ENCODE measurements at places on chromosomes 5 and 9.

- no peak for DNase-seq
Observed at GRCh38 chr9:79287708-79288290, 284.0 kb upstream of the TLE4 start.

DNA sequence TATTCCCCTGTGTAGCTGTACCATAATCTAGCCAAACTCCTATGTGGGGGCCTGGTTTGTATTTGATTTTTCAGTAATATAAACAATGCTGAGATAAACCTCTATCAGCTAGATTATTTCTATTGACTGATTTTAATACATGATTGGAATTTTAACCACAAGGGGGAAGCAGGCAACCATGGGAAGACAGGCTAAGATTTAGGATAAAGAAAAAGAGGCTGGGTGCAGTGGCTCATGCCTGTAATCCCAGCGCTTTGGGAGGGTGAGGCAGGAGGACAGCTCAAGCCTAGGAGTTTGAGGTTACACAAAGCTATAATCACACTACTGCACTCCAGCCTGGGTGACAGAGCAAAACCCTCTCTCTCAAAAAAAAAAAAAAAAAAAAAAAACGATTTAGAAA, 18.1 kb upstream of the GPX3 start:
- DNase-seq = no peak

GRCh38 chr5:102554728-102555127, 55.9 kb upstream of the SLCO6A1 start:
- no peak for DNase-seq

DNA sequence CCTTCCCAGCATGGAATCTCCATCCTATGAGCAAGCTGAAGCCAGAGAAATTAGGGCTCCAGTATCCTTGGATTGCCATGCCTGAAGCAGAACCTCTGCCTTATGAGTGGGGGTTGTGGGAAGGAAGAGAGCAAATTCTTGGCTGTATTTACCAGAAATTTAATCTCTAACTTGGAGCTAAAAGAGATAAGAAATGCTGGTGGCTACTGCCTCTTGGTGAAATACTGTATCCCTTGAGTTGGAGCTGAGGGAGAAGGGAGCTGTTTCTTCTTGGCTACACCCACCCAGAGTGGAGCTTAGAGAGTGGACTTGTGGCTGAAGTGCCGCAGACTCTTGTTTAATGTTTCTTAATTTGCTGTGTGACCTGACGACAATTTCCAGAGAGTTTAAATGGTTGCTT, 447.3 kb downstream of the ARHGEF28 start:
- no peak for DNase-seq

- DNase-seq = no peak
Observed at GRCh38 chr5:180533845-180534244, 39.7 kb downstream of the CNOT6 start.

Data from mucosa of descending colon (tissue), 3 donors.